ENCODE measurements at places on chromosomes 11 and 22.
A peak's percentile ranks its signal among the peaks of the same experiment; 100 is the strongest.

DNA sequence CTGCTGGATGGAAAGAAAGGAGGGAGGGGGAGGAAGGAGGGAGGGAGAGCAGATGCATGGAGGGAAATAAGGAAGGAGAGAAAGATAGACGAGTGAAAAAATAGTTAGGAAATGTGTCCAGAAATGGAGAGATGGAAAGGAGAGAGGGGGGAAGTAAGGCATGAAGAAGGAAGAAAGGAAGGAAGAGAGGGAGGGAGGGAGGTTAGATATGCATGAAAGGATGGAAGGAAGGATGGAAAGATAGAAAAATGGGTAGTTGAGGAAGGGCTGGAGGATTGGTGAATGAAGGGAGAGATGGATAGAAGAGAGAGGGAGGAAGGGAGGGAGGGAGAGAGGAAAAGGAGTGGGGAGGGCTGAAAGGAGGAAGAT lies 19.6 kb downstream of the LINC01488 start:
- DNase-seq: no peak

DNA sequence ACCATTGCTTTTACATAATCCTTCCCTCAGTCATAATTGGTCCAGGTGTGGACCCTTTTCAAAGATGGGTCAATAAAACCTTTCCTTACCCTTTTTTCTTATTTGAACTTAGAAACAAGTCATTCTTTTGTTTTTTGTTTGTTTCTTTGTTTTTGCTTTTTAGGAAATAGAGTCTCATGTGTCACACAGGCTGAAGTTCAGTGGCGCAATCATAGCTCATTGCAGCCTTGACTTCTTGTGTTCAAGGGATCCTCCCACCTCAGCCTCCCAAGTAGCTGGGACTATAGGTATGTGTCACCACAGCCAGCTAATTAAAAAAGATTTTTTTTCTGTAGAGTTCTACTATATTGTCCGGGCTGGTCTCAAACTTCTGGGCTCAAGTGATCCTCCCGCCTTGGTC lies 9.4 kb upstream of the PHOX2A start:
- DNase-seq: no peak

GRCh38 chr11:27688076-27688475 lies 12.2 kb downstream of the BDNF start:
- no peak for DNase-seq

DNA sequence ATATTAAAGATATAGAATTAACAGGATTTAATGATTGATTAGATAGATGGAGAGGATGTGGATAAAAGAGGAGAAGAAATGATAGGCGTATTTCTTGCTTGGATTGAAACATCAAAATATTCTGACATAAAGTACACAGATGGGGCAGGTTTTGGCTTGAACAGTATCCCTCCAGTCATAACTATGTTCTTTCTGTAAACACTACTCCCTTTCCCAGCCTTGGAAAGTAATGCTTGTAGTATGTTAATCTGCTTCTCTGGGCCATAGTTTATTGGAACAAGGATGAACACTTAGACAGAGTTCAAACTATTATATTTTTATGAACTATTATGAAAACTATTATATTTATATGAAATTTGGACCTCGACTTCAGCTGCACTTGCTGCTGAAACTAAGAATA lies 419.2 kb downstream of the AASDHPPT start:
- no peak for DNase-seq

GRCh38 chr11:2848497-2848896 lies 37.1 kb downstream of the CDKN1C start:
- no peak for DNase-seq

DNA sequence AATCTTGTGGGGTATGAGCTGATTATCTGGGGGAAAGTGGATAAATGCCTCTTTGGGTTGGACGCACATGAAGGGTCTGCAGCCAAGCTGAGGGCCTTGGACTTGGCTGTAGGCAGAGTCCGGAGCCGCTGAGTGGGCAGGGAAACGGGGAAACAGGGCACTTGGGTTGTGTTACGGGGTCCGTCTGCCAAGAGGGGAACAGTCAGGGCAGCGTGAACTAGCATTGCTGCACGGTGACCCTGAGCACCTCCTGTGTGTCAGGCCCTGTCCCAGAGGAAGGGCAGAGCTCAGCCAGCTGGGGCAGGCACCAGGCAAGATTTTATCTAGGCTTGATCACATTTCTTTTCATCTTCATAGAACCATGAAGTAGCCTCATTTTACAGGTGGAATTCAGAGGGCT lies 11.9 kb downstream of the FAM83F start:
- DNase-seq: no peak

GRCh38 chr22:39117585-39118191 lies 20.6 kb downstream of the APOBEC3H start:
- peak; percentile 39 for DNase-seq

All from HCEC 1CT (cell line).